ENCODE measurements at places on chromosomes 3 and 15.

GRCh38 chr15:68302729-68303128 lies 25.2 kb downstream of the FEM1B start:
- DNase-seq, result no peak

GRCh38 chr3:126758882-126759281 lies 54.8 kb downstream of the CHCHD6 start:
- no peak for DNase-seq

- peak; percentile 19 for DNase-seq
These were observed 11.1 kb downstream of the TMEM62 start for GRCh38 chr15:43144512-43144911.

- DNase-seq, result no peak
These were observed 7.1 kb downstream of the ITGA11 start for GRCh38 chr15:68424754-68425390.

GRCh38 chr15:74511583-74511982 lies 29.4 kb upstream of the ARID3B start:
- DNase-seq, result no peak

- no peak for DNase-seq
These were observed 87.0 kb upstream of the ZNF280D start for GRCh38 chr15:56820333-56820732.

Data from GM12865 (cell line).